Liver (tissue), 10 donors: ENCODE measurements at places on chromosomes 7 and 10.

GRCh38 chr7:147523056-147523455 lies 1067.5 kb upstream of the C7orf33 start:
- no peak overlapping the region for H3K4me3 ChIP-seq
- H3K27ac ChIP-seq, result no peak overlapping the region
- H3K27me3 ChIP-seq, result no peaks in the 10 kb centered on the region
- H3K4me1 ChIP-seq, result no peaks in the 10 kb centered on the region
- no peak for DNase-seq
- H3K36me3 ChIP-seq, result no peaks in the 10 kb centered on the region

DNA sequence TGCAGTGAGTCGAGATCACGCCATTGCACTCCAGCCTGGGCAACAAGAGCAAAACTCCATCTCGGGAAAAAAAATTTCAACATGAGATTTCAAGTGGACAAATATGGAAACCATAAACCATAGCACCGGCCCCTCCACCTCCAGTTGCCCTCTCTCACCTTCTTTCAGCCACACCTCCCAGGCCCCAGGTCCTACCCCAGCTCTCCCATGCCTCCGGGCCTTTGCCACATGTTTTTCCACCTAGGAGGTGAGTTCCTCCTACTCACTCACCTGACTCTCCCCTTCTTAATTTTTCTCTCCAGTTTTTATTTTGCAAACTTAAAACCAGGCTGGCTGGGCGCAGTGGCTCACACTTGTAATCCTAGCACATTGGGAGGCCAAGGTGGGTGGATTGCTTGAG lies 13.7 kb upstream of the CLDN4 start:
- no peaks in the 10 kb centered on the region for H3K27me3 ChIP-seq
- H3K27ac ChIP-seq, result no peak overlapping the region
- no peak for DNase-seq

DNA sequence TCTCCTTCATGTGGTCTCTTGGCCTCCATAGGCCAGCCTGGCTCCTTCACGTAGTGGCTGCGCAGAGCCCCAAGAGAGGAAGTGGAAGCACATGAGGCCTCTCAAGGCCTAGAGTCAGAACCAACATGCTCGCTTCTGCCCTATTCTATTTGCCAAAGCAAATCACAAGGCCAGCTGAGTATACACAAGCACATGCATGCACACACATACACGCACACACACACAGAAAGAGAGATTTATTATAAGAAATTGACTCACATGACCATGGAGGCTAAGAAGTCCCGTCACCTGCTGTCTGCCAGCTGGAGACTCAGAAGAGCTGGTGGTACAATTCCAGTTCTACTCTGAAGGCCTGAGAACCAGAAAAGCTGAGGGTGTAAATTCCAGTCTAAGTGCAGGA lies 64.3 kb upstream of the NRP1 start:
- no peak overlapping the region for H3K4me3 ChIP-seq
- H3K4me1 ChIP-seq, result no peaks in the 10 kb centered on the region
- H3K27ac ChIP-seq, result no peak overlapping the region
- no peaks in the 10 kb centered on the region for H3K27me3 ChIP-seq
- DNase-seq, result no peak
- H3K36me3 ChIP-seq, result no peaks in the 10 kb centered on the region

GRCh38 chr10:121048749-121049148 lies 197.6 kb downstream of the WDR11 start:
- no peaks in the 10 kb centered on the region for H3K4me1 ChIP-seq
- no peak overlapping the region for H3K27ac ChIP-seq
- no peaks in the 10 kb centered on the region for H3K27me3 ChIP-seq
- no peak overlapping the region for H3K4me3 ChIP-seq
- H3K36me3 ChIP-seq, result no peaks in the 10 kb centered on the region
- DNase-seq, result no peak

- H3K27ac ChIP-seq, result no peak overlapping the region
- H3K36me3 ChIP-seq, result no peaks in the 10 kb centered on the region
- no peaks in the 10 kb centered on the region for H3K4me1 ChIP-seq
- no peak for DNase-seq
- H3K27me3 ChIP-seq, result no peaks in the 10 kb centered on the region
Measured at GRCh38 chr7:151298765-151299164, 42.8 kb upstream of the NUB1 start.

GRCh38 chr10:95475003-95475383 lies 86.2 kb downstream of the SORBS1 start:
- H3K27ac ChIP-seq, result peak overlapping the region; percentile 86
- no peak overlapping the region for H3K4me3 ChIP-seq
- no peaks in the 10 kb centered on the region for H3K36me3 ChIP-seq
- DNase-seq, result no peak
- H3K4me1 ChIP-seq, result peaks cover 39% of the 10 kb centered on the region
